ENCODE measurements at places on chromosomes 12 and 14.

GRCh38 chr12:105740970-105741725 is 397.6 kb downstream of the NUAK1 start:
- DNase-seq = no peak

DNA sequence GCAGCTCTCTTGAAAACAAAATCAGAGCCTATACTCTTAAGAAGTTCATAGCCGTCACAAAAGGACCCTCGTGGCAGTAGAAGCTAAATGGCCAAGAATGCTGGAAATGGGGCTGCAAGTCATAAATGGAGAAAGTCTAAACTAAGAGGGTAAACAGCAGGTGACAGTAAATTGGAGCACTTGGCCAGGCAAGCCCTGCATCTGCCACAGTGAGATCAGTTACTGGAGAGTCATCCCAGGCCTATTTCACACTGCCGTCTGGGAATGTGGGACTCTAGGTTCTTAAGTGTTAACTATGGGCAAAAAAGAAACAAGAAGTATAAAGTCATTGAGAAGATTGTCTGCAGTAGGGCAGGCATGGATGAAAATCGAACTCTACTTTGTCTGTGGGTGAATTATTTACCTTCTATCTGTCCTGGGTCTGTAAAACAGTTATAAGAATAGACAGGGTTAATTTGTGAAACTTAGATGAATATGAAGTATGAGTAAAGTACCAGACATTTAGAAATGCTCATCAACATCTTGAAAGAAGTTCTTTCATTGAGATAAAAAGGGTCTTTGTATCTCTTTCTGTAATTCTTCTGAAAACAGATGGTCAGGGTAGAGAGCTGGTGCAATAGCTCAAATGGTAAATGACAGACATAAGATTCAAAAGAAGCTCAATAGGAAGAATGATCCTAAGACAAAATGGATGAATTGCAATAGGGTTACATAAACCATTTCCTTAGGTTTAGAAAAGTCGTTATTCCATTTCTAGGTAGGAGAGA is 792.5 kb downstream of the DIO2 start:
- DNase-seq = no peak

DNA sequence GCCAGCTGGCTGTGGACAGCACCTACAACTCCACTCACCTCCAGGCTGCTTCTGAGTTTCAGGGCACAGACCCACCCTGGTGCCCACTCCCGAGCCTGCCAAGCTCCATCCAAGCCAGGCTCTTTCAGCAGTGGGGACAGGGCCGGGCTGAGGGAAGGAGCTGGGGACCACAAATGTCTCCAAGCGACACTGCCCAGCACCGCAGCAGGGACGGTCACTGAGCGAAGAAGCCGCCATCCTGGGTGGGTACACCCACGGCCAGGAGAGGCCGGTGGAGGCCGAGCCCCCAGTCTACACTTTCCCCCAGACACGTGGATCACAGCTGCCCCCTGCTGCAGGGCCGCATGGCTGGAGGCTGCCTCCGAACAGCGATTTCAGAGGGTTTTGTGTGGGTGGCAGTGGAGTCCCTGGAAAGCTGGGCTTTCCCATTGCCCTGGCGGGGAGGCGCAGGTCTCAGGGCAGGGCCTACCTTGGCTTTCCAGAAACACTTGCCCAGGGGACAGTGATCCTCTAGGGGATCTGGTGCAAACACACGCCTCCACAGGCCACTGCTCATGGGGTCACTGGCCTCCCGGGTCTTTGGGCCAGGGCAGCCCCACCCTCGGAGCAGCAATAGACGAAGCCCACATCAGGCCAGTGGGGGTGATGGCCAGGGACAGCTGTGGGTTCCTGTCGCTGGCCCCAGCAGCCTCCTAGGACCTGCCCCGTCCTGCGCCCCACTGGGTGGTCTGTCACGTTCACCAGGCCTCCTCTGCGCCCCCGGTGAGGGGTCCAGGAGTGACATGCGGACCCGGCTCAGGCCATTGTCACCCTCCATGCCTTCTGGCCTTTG is 1.2 kb upstream of the GPR132 start:
- no peak for DNase-seq

DNA sequence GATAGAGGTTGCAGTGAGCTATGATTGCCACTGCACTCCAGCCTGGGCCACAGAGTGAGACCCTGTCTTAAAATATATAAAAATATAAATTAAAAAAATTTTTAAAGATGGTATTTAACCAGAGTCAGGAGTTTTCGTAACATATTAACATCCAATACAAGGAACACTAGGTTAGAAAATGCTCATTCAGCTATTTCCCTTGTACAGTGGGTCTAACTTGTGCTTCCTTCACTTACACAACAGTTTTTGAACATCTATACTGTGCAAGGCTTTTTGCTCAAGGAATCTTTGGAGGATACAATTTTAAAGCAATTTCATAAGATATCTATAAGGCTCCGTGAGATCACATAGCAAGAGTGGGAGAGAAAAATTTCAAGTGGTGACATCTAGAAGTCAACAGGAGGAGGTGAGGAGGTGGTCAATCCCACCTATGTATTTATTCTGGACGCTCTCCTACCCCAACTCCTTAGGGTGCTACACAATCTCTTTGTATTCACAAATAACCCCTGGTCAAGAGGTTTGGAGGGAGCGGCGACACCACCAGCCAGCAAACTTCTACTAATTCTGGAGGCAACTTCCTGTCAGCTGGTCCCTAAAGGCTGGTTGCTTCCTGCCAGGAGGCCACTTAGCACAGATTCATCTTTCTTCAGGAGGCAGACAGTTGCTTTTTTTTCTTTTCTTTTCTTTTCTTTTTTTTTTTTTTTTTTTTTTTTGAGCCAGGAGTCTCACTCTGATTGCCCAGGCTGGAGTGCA is 22.2 kb downstream of the DUSP16 start:
- no peak for DNase-seq

DNA sequence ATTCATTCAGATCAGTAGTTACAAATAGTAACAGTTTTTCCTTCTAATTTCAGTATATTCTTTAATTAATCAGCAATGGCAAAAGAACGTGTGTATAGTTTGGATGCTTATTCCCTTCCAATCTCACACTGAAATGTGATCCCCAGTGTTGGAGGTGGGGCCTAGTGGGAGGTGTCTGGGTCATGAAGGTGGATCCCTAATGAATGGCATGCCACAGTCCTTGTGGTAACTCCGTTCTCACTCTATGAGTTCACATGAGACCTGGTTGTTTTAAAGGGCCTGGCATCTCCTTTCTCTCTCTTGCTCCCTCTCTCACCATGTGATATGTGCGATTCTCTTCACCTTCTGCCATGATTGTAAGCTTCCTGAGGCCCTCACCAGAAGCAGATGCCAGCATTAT is 18.9 kb upstream of the SYNDIG1L start:
- no peak for DNase-seq

- DNase-seq = no peak
Measured at GRCh38 chr14:105484069-105484996, 2.4 kb upstream of the CRIP1 start.

DNA sequence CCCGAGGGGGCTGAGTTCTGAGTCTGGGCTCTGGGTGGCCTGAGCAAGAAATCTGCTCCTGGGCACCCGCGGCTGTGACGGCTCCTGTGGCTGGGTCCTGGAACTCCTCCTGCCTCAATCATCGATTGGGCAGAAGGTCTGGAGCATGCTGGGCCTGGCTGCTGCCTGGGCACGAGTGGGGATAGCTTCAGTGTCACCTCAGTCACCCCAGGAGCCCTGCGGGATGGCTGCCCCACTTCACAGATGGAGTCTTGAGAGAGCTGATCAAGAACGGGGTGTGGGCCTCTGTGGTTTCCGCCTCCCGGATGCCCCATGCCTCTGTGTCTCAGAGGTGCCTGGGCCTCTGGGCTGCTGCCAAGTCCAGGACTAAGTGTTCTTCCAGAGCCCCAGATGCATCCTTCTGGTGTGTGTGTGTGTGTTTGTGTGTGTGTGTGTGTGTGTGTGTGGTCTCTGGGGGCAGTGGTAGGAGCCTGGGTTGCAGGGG is 185.6 kb upstream of the C14orf180 start:
- no peak for DNase-seq

DNA sequence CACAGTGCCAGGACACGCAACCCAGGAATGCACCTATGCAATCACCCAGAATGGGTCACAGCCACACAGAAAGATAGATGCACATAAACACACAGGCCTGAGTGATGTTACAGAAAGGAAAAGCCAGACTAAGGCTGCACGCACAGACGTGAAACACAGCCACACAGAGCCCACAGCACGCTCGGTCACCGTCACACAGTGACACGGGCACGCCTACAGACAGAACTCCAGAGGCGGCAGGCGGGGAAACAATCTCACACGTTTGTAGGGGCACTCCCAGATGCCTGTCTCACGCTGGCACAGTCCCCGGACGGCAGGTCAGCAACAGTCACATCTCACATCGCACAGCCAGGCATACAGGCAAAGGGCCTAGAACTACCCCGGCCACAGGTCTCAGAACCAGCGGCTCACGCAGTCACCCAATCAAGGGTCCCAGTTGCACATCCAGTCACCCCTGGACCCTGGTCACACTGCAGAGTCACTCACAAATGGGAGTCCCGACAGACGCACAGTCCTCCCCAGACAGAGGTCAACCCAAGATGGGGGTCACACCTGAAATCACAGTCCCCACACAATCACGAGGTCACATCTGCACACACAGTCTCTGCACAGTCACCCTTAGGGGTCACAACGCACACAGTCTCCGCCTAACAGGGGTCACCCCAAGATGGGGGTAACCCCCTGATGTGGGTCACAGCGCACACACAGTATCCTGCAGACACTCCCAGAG is 790 bp downstream of the SSH1 start:
- peak; percentile 21 for DNase-seq

DNA sequence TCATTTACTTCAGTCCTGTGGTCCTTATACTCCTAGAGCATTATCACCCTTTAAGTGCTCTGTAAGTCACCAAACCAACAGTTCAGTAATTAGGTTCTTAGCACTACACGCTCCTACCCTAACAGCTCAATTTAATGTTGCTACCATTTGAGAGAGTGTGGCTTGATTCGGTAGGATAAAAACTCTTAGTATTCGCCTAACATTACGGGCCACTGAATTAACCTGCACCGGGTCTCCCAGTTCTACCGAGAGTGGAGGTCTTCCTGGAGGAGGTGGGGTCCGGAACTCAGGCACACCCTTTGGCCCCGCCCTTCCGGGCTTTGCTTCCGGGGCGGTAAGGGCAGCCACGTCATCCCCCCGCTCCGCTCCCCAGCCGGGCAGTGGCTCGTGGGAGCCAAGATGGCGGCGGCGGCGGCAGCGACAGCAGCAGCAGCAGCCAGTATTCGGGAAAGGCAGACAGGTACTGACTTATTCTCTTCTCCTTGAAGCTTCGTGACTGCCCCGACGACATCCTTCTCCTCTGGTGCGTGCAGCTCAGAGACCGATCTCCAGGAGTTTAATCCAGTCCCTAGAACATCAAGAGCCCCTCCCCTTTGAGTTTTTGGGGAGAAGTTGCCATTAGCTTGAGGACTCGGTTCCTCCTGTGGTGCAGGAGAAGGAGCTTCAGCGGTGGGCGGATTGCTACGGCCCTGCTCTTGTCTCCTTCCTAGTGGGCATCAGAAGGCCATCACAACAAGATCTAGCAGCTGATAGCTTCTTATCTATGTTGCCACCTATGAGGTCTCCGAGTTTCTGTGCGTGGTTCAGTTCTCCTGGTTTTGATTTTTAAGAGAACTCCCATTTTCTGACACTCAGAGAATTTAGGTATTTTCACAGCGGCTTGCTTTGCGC is at the start of gene SCFD1:
SCFD1 (plus strand) TSS at position 380 of the 891 bp plus-strand sequence; CDS start at position 400, 20 bp downstream.
- DNase-seq = peak; percentile 85

DNA sequence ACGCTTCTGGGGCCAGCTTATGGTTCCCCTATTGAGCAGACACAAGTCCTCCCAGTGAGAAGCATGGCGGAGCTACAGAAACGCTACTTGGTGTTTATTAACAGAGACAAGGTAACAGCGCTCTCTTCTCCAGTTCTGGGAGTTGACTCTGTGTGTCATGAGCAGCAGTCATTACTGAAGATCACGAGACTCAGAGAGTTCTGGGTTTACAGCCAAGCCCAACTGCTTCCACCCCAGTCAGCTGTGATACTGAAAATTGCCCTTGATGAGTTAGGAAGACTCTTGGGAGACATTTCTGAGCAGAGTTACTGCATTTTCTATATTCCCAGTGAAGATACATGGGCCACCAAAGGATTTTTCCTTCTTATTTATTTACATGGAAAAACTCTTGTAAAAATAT is 48.6 kb downstream of the CFAP251 start:
- DNase-seq = no peak

DNA sequence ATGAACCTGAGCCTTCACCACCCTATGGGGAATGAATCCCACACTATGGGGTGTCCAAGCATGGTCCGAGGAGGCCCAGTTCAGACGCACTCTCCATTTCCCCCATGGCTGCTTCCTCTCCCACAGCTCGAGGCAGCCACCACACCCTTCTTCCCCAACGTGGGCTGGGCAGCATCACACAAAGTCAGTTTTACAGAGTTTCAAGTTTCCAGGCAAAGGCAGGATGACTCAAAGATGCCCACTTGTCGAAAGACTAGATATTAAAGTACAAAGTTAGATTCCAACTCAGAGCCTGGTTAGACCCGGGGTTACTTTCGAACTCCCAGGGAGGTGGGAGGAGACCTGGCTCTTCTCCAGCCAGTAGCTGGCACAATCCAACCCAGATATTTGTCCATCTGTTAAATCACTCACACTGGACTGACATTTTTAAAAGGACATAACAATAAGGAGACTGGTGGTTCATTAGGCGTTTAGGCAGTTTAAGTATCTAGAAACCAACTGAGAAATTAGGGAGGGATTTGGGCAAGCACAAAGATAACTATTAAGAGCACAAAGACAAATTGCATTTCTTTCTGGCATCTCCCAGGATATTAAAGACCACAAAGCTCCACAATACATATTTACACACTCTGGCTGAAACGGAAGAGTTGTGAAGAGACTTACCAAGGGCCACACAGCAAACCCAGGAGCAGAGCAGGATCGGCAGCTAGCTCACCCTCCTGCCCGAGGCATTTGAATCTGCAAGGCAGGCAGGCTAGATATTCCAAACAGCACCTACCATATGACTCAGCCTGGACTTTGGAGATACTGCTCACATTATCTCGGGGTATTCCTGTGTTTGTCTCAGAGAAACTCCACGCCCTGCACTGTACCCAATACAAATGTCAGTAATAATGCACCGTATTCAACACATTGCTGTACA is 34.8 kb downstream of the TMCC3 start:
- DNase-seq = no peak

DNA sequence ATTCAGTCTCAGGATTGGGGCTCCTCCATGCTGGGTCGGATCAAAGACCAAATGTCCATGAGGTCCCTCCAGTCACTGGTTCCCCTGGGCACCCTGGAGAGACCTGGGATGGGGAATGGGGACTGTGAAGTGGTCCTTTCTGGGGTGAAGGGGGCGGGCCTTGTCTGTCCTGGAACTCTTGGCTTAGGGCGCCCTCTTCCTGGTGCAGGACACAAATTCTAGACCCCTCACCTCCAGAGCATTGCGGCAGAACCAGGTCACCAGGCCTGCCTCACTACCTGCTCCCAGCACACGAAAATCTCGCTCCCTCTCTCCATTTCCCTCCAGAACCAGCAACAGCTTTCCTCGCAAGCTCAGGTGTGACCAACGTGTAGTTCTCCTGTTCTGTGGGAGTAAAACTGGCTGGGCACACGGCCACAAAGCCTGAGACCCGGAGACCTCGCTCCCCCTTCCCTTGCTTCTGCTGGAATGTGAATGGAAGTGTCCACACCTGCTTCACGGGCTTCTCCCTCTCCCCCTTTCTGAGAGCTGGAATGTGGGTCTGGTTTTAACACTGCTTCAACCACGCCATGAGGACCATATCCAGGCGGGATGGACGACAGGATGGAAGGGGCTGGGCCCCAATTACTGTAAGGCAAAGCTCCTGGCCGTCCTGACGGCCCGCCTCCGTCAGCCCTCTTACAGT is 112.7 kb downstream of the SCARB1 start:
- no peak for DNase-seq

GRCh38 chr12:94429191-94429590 is 30.5 kb downstream of the CEP83 start:
- DNase-seq = no peak

- DNase-seq = peak; percentile 10
Measured at GRCh38 chr12:42144158-42144407, 591 bp downstream of the GXYLT1 start.

All from stimulated activated CD8-positive, alpha-beta memory T cell treated with anti-CD3 and anti-CD28 coated beads, Interleukin-15, amount 100 ng/mL, for 24 hours (primary cell).